ENCODE measurements at places on chromosomes 1 and 21.

- DNase-seq = no peak
Observed at GRCh38 chr1:184032930-184033418, 4.6 kb downstream of the COLGALT2 start.

GRCh38 chr1:165629151-165629550, 1.9 kb upstream of the MGST3 start:
- no peak for DNase-seq

DNA sequence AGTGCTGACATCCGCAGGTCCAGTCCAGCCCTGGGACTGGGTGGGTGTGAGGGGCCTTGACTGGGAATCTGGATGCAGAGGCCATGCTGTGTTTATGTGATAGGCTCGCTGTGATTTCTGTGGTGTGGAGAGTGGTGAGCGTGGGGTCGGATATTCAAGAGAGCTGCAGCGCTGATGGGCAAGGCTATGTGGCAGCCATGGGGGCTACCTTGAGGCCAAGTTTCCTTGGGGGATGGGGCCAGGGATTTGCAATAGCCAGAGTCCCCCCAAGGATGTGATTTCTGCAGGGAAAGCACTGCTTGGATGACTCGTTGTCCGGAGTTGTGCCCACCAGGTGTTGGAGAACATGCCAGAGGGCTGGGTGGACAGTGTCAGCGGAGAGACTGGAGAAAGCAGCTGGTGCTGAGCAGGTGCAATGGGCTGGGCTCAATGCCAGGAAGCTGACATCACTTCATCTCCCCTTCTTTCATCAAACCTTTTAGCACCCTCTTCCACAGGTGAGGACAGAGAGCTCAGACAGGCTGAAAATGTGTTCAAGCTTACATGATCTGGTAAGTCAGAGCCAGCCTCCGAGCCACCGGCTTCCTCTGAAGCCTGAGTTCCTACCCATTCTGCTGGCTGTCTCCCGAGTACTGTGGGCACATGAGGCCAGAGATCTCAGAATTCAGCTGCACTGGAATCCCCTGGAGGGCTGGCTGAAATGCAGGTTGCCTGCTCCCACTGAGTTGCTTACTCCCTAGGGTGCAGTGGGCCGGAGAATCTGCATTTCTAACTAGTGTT, 132.9 kb downstream of the RHOU start:
- DNase-seq = no peak

DNA sequence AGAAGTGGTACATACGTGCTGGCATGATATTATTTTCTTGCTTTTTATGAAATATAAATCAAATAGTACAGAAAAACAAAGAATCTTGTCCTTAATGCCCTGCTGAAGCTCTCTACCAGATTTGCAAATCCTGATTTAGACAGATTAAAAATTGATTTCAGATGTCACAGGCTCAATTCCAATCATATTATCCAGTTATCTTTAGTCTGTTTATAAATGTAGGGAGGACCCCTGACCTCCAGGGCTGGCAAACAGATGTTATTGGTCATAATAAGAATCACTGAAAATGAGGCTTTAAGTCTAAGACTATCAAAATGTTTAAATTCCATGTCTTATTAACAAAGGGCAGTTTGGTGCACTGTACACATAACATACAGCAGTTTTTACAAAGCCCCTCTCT, 62.1 kb downstream of the TP53BP2 start:
- no peak for DNase-seq

DNA sequence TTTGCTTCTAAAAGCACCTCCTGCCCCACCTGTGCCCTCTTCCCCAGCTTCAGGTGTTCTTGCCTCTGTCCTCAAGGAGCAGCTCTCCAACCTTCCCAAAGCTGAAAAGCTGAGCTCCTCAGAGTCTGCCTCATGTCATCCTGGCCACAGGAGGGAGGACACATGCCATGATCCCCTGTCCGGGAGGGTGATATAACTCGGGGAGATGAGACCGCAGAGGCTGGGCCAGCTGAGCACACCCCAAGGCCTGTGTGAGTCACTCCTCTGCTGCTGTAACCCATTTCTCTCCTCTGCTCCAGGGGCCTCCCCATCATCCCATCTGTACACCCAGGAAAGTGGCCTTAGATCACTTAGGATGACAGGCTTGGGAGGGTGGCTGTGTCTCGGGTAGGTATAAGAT, 49.8 kb downstream of the EPHB2 start:
- no peak for DNase-seq

DNA sequence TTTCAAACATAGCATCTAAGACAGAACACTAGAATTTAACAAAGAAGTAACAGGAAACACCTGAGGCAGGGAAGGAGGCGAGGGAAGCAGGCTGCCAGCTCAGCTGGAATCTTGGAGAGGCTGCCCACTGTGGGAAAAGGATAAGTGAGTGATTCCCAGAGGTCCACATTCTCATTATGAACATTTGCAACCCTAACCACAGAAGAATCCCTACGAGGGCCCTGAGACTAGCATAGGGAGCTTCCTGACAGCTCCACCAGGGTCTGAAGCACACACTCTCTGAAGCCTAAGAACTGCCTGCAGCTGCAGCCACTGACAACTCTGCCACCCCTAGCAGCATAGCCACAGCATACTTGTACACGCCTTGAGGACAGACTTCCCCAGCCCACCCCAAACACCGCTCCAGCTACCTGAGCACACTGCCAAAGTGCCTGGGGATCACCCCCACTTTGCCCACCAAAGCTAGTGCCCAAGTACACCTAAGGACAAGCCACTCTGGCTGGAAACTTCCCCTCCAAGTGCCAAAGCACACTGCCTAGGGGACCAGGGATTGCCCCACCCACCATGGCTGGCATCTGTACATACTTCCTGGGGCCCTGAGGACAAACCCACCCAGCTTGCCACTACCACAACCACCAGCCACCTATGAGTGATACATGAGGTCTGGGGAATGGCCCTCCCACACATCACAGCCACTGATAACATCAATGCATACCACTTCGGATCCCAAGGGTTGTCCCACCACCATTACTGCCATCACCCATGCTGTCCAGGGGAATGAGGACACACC, 76.6 kb upstream of the GUCA2A start:
- no peak for DNase-seq

DNA sequence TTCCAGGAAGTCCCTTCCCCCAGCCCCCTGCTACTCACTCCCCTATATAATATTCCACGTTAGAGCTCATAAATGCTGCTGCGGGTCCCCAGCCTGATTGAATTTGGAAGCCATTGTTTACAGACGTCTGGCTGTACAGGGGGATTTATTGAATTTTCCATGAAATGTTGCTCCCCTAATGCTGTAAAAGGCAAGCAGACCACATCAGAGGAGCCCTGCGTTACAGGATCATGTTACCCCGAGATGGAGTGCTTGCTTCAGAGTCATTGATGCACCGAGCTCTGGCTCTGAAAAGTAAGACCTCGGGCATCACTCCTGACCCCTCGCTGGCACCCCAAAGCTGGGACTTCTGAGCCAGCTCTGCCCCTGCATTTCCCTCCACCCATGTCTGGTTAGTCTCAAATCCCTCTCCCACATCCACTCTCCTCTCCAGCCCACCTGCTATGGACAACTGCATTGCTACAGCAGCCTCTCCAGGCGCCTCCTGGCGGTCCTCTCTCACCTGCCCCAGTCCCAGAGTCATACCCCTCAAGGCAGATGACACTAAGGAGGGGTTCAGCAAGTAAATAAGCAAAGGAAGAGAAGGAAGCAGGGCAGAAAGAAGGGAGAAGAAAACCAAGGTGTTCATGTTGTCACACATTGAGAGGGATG, 127.8 kb downstream of the TMEM53 start:
- DNase-seq = no peak

GRCh38 chr1:58709540-58710175, 9.8 kb upstream of the MYSM1 start:
- DNase-seq = no peak

DNA sequence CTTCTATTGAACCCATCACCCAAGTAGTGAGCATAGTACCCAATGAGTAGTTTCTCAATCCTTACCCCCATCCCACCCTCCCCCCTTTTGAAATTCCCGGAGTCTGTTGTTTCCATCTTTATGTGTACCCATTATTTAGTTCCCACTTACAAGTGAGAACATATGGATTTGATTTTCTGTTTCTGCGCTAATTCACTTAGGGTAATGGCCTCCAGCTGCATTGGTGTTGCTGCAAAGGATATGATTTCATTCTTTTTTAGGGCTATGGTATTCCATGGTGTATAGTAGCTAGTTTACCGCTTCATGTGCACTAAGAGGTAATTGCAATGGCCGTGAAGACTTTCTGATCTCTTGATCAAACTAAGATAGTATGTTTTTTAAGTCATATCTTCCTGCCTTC, 107.5 kb upstream of the SERTAD4 start:
- no peak for DNase-seq

- peak; percentile 18 for DNase-seq
Observed at GRCh38 chr1:41394959-41395956, 34.0 kb downstream of the FOXO6 start.

DNA sequence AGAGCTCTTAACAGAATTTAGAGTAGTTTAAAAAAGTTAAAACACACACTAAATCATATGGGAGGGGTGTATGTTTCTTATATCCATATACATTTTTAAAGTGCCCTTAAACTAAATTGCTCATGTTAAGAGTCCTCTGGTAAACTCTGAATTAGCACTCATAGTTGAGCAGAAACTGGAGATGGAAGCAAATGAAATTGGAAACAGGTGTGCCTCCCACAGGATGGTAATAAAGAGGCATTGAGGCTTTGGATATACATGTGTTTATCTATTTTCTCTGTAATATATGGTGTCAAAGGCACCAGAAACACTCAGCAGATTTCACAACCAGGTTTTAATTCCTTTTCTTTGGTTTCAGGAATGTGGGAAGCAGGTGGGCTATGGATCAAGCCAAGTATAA, 188.6 kb downstream of the HS2ST1 start:
- no peak for DNase-seq

DNA sequence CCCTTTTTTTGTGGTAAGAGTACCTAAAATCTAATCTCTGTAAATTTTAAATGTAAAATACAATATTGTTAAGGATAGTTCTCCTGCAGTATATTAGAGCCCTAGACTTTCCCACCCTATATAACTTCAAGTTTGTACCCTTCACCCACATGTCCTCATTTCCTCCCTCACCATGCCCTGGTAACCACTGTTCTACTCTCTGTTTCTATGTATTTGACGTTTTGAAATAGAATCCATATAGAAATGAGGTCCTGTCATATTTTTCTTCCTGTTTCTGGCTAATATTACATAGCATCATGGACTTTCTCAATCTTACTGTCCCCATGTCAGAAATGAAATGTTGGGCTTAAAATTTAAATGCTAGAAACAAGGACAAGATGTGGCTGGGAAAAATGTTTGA, 24.8 kb downstream of the GBP7 start:
- no peak for DNase-seq

DNA sequence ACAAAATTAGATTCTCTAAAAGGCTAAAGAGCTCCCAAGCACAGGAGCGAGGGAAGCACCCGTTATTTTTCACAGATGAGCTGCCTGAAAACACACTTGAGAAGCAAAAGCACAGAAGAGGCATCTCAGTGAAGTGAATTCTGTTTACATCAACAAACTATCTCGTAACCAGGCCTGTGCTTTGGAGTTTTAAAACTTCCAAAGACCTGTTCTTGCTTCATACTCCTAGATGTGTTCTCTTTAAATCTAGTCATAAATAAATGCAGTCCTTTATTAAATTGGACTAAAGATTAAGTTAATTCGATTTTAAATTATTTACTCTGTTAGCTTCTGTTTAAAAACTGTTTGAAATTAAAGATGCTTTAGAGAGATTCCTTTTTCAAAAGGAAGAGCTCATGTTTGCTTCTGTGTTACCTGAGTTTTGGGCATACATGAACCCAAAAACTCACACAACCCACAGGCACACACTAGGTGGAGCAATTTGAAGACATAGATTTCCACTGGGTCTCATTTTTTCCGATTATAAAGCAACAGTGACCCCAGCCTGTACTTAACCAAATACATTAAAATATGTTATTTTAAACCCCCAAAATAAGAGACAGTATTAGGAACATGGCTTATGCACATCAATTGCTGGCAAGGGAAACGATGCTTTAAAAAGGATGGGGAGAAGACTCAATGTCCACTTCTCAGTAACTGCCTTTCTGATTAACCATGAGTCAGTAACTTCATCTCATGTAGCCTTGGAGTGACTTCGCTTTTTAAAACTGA, 648.2 kb downstream of the SMYD3 start:
- no peak for DNase-seq

GRCh38 chr21:22164912-22165311, 1166.7 kb downstream of the NCAM2 start:
- no peak for DNase-seq

DNA sequence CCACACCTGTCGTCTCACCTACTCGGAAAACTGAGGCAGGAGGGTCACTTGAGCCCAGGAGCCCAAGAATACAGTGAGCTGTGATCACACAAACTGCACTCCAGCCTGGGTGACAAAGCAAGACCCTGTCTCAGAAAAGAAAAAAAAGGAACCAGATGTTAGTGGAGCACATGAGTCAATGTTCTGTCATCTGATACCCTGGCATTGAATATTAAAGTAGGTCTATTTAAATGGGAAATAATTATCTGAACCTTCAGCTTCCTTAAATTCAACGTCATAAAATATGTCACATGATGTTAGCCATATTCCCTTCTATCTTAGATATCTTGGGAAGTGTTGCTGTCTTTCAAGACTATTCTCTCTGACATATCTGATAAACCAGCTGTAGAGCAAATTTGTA, 47.3 kb downstream of the NCAM2 start:
- DNase-seq = no peak

Measured in hippocampal formation (tissue), 2 donors.